Dorsolateral prefrontal cortex (tissue), 122 donors: ENCODE measurements at places on chromosomes 12 and 14. TPM values are rescaled to one million over a fixed set of nuclear protein-coding genes. Genes with fewer than 3 reads are reported as not detected.

LBHD2 gene
- total RNA-seq = not detected

IKZF4 gene
- 15.5 TPM for total RNA-seq

GPR84 gene
- 0.76 TPM for total RNA-seq

HEBP1 gene
- total RNA-seq = 31.7 TPM

SDR9C7 gene
- 0.97 TPM for total RNA-seq

FOXN4 gene
- total RNA-seq = not detected

BEGAIN gene
- 26.1 TPM for total RNA-seq

ST8SIA1 gene
- 67.8 TPM for total RNA-seq

NYNRIN gene
- total RNA-seq = 5.2 TPM

SELPLG gene
- total RNA-seq = 2.9 TPM

TMCC3 gene
- 12.6 TPM for total RNA-seq
